ENCODE measurements at places on chromosomes 12 and 14. TPM values are rescaled to one million over a fixed set of nuclear protein-coding genes. Genes with fewer than 3 reads are reported as not detected.

The PCK2 gene
- 80.9 TPM for total RNA-seq

The NTF3 gene
- 0.16 TPM for total RNA-seq

The ADAM21 gene
- total RNA-seq, result under 0.01 TPM

The PZP gene
- not detected for total RNA-seq

The CMKLR1 gene
- 0.81 TPM for total RNA-seq

The CCDC91 gene
- 5.7 TPM for total RNA-seq

The DHH gene
- total RNA-seq, result 0.13 TPM

The GLT8D2 gene
- total RNA-seq, result 10.9 TPM

The PELI2 gene
- 6.8 TPM for total RNA-seq

The GALNT6 gene
- 57.5 TPM for total RNA-seq

The LAG3 gene
- total RNA-seq, result 0.13 TPM

The CPNE6 gene
- not detected for total RNA-seq

The GLT1D1 gene
- 0.16 TPM for total RNA-seq

The CLEC1B gene
- total RNA-seq, result not detected

The TMCC3 gene
- 4.9 TPM for total RNA-seq

The MON2 gene
- total RNA-seq, result 15.8 TPM

The PTPRQ gene
- 0.25 TPM for total RNA-seq

The MYL2 gene
- not detected for total RNA-seq

The OR6C74 gene
- not detected for total RNA-seq

The SLC6A13 gene
- 3.0 TPM for total RNA-seq

The NR1H4 gene
- 1.0 TPM for total RNA-seq

The PLEKHG3 gene
- 136 TPM for total RNA-seq

The FSCB gene
- total RNA-seq, result 0.25 TPM

The TDG gene
- 19.6 TPM for total RNA-seq

Measured in mesangial cell (primary cell).